ENCODE measurements at places on chromosomes 11 and 22. TPM values are rescaled to one million over a fixed set of nuclear protein-coding genes. Genes with fewer than 3 reads are reported as not detected.

OR8G1 gene
- not detected for total RNA-seq

HEPN1 gene
- not detected for total RNA-seq

ARHGAP42 gene
- 33.3 TPM for total RNA-seq

MS4A15 gene
- 0.17 TPM for total RNA-seq

HMGXB4 gene
- 41.3 TPM for total RNA-seq

DCDC1 gene
- 0.52 TPM for total RNA-seq

TNNT3 gene
- total RNA-seq = not detected

VPREB1 gene
- total RNA-seq = not detected

MAPK8IP1 gene
- 40.1 TPM for total RNA-seq

NFAM1 gene
- 0.73 TPM for total RNA-seq

- no peak overlapping the region for H3K4me3 ChIP-seq
- no peak overlapping the region for H3K27ac ChIP-seq
- no peaks in the 10 kb centered on the region for H3K27me3 ChIP-seq
- H3K4me1 ChIP-seq = no peaks in the 10 kb centered on the region
- DNase-seq = no peak
Measured at GRCh38 chr11:96315476-96315875, 27.5 kb downstream of the MAML2 start.

DNA sequence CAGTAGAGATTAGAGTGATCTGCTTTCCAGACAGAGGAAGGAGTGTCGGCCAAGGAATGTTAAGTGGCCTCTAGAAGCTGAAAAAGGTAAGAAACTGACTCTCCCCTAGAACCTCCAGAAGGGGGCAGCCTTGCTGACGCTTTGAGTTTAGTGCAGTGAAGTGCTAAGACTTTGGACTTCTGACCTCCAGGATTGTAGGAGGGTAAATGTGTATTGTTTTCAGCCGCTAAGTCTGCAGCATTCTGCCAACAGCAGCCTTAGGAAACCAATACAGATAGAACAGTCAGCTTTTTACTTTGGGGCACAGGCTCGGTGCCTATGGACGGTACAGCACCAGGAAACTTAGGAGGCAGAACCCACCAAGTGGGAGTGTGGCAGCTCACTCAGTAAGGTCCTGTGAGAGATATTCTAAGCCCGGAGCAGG, 3.6 kb upstream of the TBC1D22A start:
- no peaks in the 10 kb centered on the region for H3K36me3 ChIP-seq
- no peak overlapping the region for H3K4me3 ChIP-seq
- no peaks in the 10 kb centered on the region for H3K4me1 ChIP-seq
- no peaks in the 10 kb centered on the region for H3K27me3 ChIP-seq
- no peak overlapping the region for H3K27ac ChIP-seq
- peak; percentile 61 for DNase-seq

GRCh38 chr11:11622772-11623171, 967 bp upstream of the GALNT18 start:
- no peak overlapping the region for H3K27ac ChIP-seq
- H3K4me1 ChIP-seq = peaks cover 7% of the 10 kb centered on the region
- no peak for DNase-seq
- no peak overlapping the region for H3K4me3 ChIP-seq
- H3K27me3 ChIP-seq = peaks cover 33% of the 10 kb centered on the region

GRCh38 chr11:91981995-91982394, 242.6 kb upstream of the FAT3 start:
- H3K36me3 ChIP-seq = no peaks in the 10 kb centered on the region
- no peak for DNase-seq
- H3K27ac ChIP-seq = no peak overlapping the region

GRCh38 chr11:12999597-12999996, 9.5 kb upstream of the RASSF10 start:
- no peak overlapping the region for H3K4me3 ChIP-seq
- DNase-seq = no peak
- no peaks in the 10 kb centered on the region for H3K36me3 ChIP-seq
- H3K4me1 ChIP-seq = peaks cover 9% of the 10 kb centered on the region
- H3K27ac ChIP-seq = no peak overlapping the region
- H3K27me3 ChIP-seq = no peaks in the 10 kb centered on the region

- no peaks in the 10 kb centered on the region for H3K27me3 ChIP-seq
- H3K27ac ChIP-seq = no peak overlapping the region
- DNase-seq = no peak
- no peaks in the 10 kb centered on the region for H3K4me1 ChIP-seq
- peaks cover 83% of the 10 kb centered on the region for H3K36me3 ChIP-seq
- no peak overlapping the region for H3K4me3 ChIP-seq
Measured at GRCh38 chr22:42596863-42597530, 17.7 kb downstream of the POLDIP3 start.

DNA sequence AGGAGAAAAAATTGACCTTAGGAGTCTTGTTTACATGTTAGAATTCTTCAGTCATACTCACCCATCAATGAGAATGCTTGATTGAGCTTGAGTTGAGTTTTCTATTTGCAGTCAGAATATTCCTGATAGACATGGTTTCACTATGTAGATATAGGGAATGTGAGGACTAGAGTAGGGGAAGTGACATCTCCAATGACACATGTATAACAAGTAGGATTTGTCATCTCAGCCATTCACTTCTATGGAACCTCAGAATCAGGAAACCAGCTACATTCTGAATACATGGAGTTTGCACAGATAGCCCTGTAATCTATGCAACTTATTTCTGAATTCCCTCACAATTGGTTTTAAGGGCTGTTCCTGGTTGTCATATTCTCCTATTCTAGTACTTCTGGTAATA, 20.1 kb upstream of the OR9Q1 start:
- DNase-seq = no peak
- H3K4me3 ChIP-seq = no peak overlapping the region
- no peak overlapping the region for H3K27ac ChIP-seq

DNA sequence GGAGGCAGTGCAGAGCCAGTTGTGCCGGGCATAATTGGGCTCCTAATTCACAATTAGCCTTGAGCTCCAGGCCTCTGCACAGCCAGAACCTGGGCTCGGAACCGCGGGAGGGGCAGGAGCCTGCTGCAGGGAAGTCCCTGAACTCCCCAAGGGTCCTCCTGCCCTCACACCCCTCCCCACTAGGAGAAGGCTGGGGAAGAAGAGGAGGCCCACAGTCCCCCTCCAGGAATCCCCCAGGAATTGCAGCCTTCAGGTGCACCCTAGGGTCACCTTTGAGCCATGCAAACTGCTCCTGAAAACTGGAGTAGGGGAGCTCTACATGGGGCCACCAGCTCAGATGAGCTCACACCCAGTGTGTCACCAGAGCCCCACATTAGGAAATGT, 93.8 kb upstream of the LMO1 start:
- no peaks in the 10 kb centered on the region for H3K4me1 ChIP-seq
- H3K4me3 ChIP-seq = no peak overlapping the region
- H3K36me3 ChIP-seq = no peaks in the 10 kb centered on the region

- no peaks in the 10 kb centered on the region for H3K27me3 ChIP-seq
- no peak overlapping the region for H3K4me3 ChIP-seq
- no peak overlapping the region for H3K27ac ChIP-seq
- DNase-seq = no peak
Measured at GRCh38 chr22:40597526-40598430, 38.7 kb downstream of the MRTFA start.

DNA sequence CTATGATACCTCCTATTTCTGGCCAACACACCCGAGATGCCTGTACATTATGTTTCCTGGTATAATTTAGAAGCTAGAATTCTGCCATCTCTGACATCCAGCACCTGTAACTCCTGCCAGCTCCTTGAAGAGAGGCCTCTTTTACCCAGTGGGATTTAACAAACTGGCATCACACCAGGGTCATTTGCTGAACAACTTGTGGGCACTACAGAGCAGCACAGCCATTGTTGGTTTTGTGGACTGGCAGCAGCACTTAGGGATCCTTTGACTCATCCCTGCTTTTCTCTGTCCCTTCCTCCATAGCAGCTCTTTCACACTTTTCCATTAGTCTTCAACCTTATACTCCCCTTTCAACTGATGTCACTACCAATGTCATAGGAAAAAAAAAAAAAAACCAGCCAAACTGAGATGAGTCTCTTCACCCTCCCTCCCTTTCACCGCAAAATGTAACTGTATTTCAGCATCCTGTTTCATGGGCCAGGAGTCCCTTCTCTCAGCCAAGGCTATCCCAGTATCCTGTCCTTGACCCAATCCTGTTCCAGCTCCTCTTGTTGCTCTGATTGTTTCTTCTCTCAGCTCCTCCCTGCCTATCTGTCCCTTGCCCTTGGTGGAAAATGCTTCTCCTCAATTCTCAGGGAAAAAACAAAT, 68.7 kb downstream of the PPFIBP2 start:
- no peaks in the 10 kb centered on the region for H3K36me3 ChIP-seq
- H3K4me1 ChIP-seq = peaks cover 9% of the 10 kb centered on the region
- DNase-seq = no peak
- H3K27me3 ChIP-seq = no peaks in the 10 kb centered on the region

DNA sequence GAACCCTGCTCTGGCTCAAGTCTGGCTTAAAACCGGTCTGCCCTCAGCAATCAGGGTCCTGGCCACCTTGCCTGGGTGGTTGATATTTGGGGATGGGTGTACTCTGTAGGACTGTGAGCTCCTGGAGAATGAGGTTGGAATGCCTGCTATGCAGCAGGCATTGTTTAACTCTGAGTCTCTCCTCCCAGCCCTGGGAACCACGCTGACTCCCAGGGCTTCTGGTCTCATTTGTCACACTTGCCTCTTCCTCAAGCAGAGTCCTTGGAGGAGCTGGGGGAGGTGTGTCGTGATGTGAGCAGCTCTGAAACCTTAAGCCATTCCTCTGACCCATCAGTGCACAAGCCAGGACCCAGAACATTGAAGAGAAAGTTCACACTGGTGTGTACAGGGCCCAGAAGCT, 340.1 kb downstream of the MN1 start:
- no peak overlapping the region for H3K27ac ChIP-seq
- peaks cover 25% of the 10 kb centered on the region for H3K4me1 ChIP-seq
- DNase-seq = peak; percentile 75
- no peak overlapping the region for H3K4me3 ChIP-seq
- H3K27me3 ChIP-seq = no peaks in the 10 kb centered on the region
- H3K36me3 ChIP-seq = no peaks in the 10 kb centered on the region

DNA sequence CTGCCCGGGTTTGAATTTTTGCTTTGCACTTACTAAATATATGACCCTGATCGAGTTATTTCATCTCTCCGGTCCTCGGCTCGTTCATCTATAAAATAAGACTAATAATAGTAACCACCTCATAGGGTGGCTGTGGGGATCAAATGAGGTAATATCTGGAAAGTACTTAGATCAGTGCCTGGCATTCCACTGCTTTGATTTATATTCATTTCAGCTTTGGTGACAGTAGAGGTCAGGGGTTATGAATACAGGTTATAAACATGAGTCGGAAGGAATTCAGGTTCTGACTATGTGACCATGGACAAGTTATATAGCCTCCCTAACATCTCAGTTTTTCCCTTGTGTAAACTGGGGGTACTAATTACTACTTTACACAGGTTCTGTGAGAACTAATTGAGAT, 2.9 kb upstream of the TEAD1 start:
- H3K36me3 ChIP-seq = no peaks in the 10 kb centered on the region
- H3K4me1 ChIP-seq = no peaks in the 10 kb centered on the region
- no peak overlapping the region for H3K27ac ChIP-seq
- H3K4me3 ChIP-seq = no peak overlapping the region
- no peak for DNase-seq

- H3K27ac ChIP-seq = no peak overlapping the region
- no peaks in the 10 kb centered on the region for H3K4me1 ChIP-seq
Measured at GRCh38 chr11:14107050-14107430, 144.5 kb downstream of the SPON1 start.

- peak overlapping the region; percentile 39 for H3K4me3 ChIP-seq
- peaks cover 50% of the 10 kb centered on the region for H3K27me3 ChIP-seq
- H3K4me1 ChIP-seq = no peaks in the 10 kb centered on the region
- H3K36me3 ChIP-seq = no peaks in the 10 kb centered on the region
- no peak for DNase-seq
- no peak overlapping the region for H3K27ac ChIP-seq
Measured at GRCh38 chr11:19345519-19345847, 104.7 kb upstream of the E2F8 start.

GRCh38 chr22:50035131-50035881, 22.7 kb upstream of the IL17REL start:
- H3K36me3 ChIP-seq = no peaks in the 10 kb centered on the region
- peaks cover 11% of the 10 kb centered on the region for H3K27me3 ChIP-seq
- no peak overlapping the region for H3K27ac ChIP-seq
- H3K4me1 ChIP-seq = no peaks in the 10 kb centered on the region
- H3K4me3 ChIP-seq = no peak overlapping the region

GRCh38 chr11:134119094-134119493, 50.2 kb downstream of the JAM3 start:
- no peak for DNase-seq
- 0 out of 2 replicates have a peak, but pooled peaks cover 6% of the 10 kb centered on the region for H3K4me1 ChIP-seq
- H3K27me3 ChIP-seq = peaks cover 1% of the 10 kb centered on the region

GRCh38 chr11:64263947-64264317, 12.6 kb downstream of the PLCB3 start:
- H3K27ac ChIP-seq = no peak overlapping the region
- H3K4me3 ChIP-seq = no peak overlapping the region
- H3K4me1 ChIP-seq = no peaks in the 10 kb centered on the region
- H3K36me3 ChIP-seq = peaks cover 71% of the 10 kb centered on the region

DNA sequence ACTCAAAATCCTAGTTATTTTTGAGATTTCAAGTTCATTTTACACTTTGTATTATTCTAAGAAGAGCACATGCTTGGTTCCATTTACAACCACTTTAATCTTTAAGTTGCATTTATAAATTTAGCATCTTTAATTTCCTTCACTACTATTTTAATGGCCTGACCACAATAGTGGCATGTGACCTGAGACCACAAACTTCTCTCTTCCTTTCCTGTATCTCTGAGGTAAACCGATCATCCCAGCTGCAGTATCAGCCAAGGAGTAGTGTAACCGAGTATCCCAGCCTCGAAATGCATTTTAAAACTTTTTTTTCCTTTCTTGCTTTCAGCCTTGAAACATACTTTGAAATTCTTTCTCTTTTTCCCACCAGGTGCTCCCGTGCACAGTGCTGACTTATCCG, 28.7 kb upstream of the CBX6 start:
- H3K4me1 ChIP-seq = no peaks in the 10 kb centered on the region
- H3K27ac ChIP-seq = no peak overlapping the region
- H3K27me3 ChIP-seq = no peaks in the 10 kb centered on the region
- H3K4me3 ChIP-seq = no peak overlapping the region
- no peak for DNase-seq

DNA sequence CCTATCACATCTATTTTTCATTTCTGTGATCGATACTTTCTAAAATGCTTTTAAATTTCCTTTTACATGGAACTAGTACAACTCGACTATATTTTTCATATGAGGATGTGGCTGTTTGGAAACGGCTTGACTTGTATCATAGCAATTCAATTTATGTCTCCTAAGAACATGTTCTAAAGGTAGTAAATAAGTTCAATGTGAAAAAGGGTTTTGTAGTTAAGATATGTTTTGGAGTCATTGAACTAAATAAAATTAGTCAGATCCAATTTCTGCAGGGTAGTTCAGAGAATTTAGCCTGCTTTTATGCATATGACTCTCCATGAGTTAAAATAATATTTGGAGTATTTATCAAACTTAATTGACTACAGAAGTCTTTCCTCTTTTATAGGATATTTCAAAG, 1121.4 kb downstream of the LRRC4C start:
- H3K27ac ChIP-seq = no peak overlapping the region
- no peaks in the 10 kb centered on the region for H3K4me1 ChIP-seq
- H3K27me3 ChIP-seq = no peaks in the 10 kb centered on the region
- DNase-seq = no peak
- H3K36me3 ChIP-seq = no peaks in the 10 kb centered on the region
